ENCODE measurements at places on chromosomes 2 and 18.

GRCh38 chr2:85433511-85434089, 15.1 kb downstream of the SH2D6 start:
- DNase-seq, result no peak

- peak; percentile 20 for DNase-seq
Measured at GRCh38 chr2:134218930-134219658, 34.8 kb upstream of the MGAT5 start.

DNA sequence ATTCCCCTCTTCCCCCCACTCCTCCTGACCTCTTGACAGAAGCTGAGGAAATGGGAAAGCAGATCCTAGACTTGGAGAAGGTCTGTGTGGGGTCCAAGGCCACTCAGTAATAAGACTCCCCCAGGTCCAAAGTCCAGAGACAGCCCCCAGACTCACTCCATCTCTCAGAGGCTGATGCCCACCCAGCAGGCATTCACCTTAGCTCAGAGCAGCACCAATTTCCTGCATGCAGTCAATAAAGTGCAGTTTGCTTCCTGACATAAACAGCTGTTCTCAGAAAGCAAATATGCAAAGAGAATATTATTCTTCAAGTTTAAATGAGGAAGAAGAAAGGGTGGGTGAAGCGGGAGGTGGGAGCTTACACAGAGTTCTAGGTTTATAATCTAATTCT, 84.1 kb upstream of the RTN4 start:
- no peak for DNase-seq

GRCh38 chr2:110983133-110983532, 137.6 kb upstream of the BCL2L11 start:
- DNase-seq, result no peak

DNA sequence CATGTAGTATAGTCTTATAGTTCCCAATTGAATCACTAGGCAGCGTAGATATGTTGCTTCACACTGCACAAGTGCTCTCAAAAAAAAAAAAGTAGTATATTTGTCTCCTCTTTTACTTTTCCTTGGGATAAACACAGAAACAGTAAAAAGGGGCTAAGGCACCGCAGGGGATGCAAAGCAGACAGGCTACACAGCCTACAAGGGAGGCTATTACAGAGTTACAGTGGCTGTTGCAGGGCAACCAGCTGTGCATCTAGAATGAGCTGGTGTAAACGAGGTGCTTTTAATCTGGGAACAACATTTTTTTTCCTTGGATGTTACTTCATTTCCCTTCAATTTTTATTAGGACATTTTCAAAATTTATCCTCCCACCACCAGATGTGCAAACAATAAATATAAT, 1934.7 kb upstream of the CELF4 start:
- no peak for DNase-seq

GRCh38 chr2:48674933-48675332, 57.3 kb downstream of the GTF2A1L start:
- DNase-seq, result no peak

- DNase-seq, result no peak
Measured at GRCh38 chr2:225488743-225489142, 89.2 kb downstream of the NYAP2 start.

GRCh38 chr2:55150834-55151233, 81.3 kb downstream of the CLHC1 start:
- no peak for DNase-seq

DNA sequence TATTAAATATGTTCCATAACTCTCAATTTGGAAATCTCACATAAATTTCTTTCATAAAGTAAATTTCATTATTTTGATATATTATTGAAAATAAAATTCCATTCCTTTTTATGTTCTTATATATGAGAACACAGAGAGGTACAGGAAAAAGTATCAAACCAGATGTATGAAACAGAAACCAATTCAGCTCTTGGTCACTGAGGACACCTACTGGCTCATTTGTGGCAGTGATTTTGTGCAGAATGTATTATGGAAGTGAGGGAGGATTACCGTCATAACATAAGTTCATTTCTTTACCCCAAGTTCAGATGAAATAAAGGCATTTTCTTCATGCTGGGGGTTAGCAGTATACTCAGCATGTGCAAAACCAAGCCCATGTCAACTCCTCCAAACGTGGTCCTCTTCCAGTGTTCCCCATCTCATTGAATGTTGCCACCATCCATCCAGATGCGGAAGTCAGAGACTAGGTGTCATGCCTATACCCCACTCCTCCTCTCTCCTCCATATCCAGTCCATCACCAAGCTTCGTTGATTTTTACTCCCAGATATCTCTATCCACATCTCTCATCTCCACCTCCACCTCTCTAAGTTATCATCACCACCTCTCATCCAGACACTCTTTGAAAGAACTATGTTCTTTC, 41.7 kb upstream of the MALL start:
- DNase-seq, result no peak

GRCh38 chr2:199806179-199806578, 44.8 kb downstream of the FTCDNL1 start:
- no peak for DNase-seq

All from activated T-cell treated with anti-CD3 and anti-CD28 coated beads, Interleukin-2, amount 50 U/mL, for 4 hours (primary cell).